Fibroblast of mammary gland (primary cell): ENCODE measurements at places on chromosomes 1 and 21.
A peak's percentile ranks its signal among the peaks of the same experiment; 100 is the strongest.

DNA sequence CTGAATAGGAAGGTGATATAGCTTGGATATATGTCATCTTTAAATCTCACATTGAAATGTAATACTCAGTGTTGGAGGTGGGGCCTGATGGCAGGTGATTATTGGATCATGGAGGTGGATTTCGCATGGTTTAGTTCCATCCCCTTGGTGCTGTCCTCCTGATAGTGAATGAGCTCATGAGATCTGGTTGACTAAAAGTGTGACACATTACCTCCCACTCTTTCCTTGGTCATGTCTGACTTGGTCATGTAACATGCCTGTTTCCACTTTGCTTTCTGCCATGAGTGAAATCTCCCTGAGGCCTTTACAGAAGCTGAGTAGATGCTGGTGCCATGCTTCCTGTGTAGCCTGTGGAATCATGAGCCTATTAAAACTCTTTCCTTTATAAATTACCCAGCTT, 664.5 kb upstream of the NR5A2 start:
- no peak for DNase-seq

GRCh38 chr1:214862421-214862820, 220.1 kb upstream of the KCNK2 start:
- peak; percentile 64 for DNase-seq

DNA sequence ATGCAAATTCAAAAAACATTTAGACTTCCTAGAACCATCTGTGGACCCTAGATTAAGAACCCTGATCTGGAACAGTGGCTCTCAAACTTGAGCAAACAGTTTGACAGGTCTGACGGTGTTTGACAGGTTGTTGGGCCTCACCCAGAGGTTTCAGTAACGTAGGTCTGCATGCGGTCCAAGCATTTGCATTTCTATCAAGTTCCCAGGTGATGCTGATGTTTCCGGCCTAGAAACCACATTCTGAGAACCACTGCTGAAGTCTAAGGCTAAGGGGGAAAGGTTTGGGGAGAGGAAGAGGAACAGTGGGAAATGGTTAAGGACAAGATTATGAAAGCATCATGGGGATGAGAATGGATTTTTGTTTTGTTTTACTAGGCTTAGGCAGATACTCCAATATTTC, 48.6 kb downstream of the MDM4 start:
- DNase-seq = no peak

GRCh38 chr1:246679794-246680177, 44.4 kb upstream of the SCCPDH start:
- no peak for DNase-seq

- DNase-seq = no peak
Measured at GRCh38 chr1:237736372-237737029, 154.2 kb downstream of the ZP4 start.

DNA sequence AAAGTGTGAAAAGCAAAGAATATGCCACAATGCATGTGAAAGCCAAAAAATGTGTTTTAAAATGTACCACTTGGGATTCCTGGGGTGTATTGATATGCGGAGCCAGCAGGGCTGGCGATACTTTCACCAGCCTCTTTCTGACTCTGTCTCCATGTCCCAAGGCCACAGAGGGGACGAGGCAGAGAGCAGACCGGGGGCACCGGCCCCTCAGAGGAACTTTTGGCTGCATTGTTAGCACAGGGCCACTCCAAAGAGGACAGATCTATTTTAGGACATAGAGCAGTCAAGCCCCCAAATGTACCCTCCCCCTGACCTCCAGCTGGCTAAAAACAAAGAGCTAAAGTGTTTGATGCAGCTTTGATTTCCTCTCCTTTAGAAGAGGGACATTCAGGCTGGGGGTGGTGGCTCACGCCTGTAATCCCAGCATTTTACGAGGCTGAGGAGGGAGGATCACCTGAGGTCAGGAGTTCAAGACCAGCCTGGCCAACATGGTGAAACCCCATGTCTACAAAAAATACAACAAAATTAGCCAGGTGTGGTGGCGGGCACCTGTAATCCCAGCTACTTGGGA, 25.6 kb upstream of the ZNF436 start:
- DNase-seq = no peak

GRCh38 chr1:245804696-245805095, 649.9 kb downstream of the KIF26B start:
- no peak for DNase-seq

DNA sequence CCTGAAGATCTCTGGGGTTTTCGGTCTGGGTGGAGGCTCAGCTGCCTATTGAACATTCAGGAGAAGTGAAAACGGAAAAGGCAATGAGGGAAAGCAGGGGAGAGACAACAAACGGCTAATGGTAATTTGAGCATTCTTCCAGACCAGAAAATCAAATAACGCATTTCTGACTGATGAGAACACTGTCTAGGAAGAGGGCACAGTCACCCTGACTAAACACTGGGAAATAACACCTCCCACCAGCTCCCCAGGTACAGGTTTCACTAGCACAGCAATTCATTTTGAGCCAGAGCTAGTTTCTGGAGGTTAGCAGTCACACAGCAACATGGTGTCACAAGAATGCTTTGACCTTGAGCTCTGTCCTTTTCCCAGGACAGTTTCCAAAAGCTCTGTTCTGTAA, 21.1 kb downstream of the NCF2 start:
- DNase-seq = no peak

- DNase-seq = no peak
Measured at GRCh38 chr1:110214454-110215404, 4.6 kb downstream of the KCNC4 start.

DNA sequence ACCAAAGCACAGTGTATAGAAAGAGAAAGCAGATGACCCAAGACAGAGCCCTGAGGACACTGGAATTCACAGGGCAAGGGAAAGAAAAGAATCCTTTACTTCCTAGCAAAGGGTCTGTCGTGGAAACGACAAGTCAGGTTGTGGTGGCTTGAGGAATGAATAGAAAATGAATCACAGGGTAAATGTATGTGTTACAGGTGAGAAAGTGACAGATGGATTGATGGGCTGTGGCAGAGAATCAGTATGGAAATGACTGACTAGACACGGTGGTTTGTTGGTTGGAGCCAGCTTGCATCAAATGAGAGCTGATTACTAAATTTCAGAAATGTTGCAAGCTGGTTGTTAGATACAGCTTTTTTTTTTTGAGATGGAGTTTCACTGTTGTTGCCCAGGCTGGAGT, 46.9 kb downstream of the PTP4A2 start:
- no peak for DNase-seq

- DNase-seq = peak; percentile 57
Measured at GRCh38 chr1:19384113-19384512, 72.0 kb downstream of the SLC66A1 start.

DNA sequence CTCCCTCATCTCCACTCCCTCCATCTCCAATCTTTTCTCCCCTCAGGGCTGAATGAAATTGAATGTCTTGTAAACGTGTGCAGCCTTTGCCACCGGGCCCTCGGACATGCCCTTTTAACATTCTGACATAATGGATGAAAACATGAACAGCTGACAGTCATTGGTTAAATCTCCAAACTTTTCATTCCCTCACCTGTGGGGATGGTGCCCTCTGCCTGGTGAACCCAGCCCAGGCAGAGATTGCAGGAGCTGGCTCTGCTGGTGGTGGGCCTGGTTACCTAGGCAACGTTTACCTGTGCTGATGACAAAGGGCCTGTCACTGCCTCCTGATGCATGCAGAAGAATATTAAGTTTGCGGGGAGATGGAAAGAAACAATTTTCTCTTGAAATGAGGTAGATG, 21.3 kb downstream of the ST6GALNAC3 start:
- no peak for DNase-seq
